M059J (cell line): ENCODE measurements at places on chromosomes 4 and X. TPM values are rescaled to one million over a fixed set of nuclear protein-coding genes. Genes with fewer than 3 reads are reported as not detected.

Gene PLAC8
- total RNA-seq, result 122 and 240 TPM in 2 replicates

Gene SLC16A2
- total RNA-seq, result 56.5 and 78.7 TPM in 2 replicates

Gene IQCM
- total RNA-seq, result not detected in 2 replicates

Gene ANXA10
- 0.17 and 0.66 TPM in 2 replicates for total RNA-seq

Gene RNF175
- total RNA-seq, result 1.2 TPM in 1 of 2 replicates, not detected in the other

Gene AR
- 2.7 and 4.2 TPM in 2 replicates for total RNA-seq

Gene RBM46
- total RNA-seq, result not detected in 2 replicates

Gene ENOX2
- 23.2 and 27.2 TPM in 2 replicates for total RNA-seq

Gene SPANXA2
- 157 and 162 TPM in 2 replicates for total RNA-seq

DNA sequence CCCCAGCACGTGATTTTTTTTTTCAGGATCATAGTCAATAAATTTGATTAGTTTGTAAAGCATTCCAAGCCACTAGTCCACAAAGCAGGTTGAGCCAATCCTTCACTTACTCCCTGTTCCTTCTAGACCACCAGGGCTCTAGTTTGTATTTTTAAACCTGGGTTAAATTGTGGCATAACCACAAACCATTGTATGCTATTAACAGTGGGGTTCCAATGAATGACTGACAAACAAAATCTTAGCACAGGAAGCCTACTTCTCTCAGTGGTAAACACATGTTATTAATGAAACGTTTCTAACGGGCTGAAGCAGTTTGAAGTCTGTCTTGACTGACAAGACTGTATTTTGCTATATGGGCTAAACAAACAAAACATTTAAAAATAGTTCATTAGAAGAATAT, 48.6 kb upstream of the GYPA start:
- DNase-seq, result no peak

- no peak for DNase-seq
Measured at GRCh38 chr4:118757761-118758251, 72.6 kb downstream of the METTL14 start.

- DNase-seq, result no peak
Measured at GRCh38 chr4:48090621-48091020, 43.4 kb downstream of the TXK start.

- no peak for DNase-seq
Measured at GRCh38 chrX:18039023-18039422, 177.9 kb upstream of the RAI2 start.

DNA sequence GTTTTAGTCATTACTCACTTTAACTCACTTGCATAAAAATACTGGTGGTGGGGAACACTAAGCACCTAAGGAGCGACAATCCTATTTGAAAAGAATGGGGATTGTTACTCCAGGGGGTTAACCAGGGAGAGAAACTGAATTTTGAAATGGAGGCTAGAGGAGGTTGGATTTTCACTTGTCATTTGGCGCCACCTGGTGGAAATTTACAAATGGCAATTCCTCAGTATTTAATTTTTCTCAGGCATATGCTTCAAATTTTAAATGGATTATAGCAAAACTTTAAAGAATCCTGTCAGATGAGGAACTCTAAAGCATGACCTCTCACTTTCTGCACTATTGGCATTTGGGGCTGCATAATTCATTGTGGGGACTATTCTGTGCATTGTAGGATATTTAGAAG, 2.7 kb upstream of the GEMIN8 start:
- peak; percentile 48 for DNase-seq

DNA sequence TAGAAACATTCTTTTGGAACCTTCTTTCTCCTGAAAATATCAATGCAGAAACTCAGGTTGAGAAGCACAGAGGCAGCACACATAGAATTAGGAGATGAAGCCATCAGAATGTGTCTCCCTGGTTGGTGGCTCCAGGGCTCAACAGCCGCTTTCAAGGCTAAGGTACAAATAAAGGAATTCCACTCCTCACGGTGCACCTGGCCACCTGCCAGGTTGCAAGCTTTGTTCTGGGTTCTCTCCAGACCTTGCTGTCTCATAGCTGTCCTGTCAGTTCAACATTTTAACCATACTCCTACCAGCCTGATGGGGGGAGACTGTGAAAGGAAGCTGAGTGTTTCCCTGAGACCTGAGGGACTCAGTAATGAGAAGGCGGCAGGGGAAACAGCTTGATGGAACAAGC, 96.3 kb upstream of the HPF1 start:
- no peak for DNase-seq

DNA sequence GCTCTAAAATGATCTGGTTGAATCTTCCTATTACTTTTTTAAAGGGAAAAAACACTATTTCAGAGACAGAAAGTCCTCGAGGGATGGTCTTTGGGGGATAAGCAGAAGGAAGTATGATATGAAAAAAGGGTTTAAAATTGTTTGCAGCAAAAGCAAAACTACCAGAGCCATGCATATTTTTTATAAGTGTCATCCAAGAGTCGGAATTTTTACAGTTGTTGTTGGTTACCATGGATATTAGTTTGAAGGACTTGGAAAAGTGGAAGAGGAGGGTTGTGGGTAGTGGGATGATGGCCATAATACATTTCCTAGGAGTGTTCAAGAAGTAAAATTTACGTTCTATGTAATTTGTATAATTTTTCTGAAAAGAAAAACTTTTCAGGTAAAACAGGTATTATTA, 134.4 kb downstream of the PCDH7 start:
- no peak for DNase-seq

DNA sequence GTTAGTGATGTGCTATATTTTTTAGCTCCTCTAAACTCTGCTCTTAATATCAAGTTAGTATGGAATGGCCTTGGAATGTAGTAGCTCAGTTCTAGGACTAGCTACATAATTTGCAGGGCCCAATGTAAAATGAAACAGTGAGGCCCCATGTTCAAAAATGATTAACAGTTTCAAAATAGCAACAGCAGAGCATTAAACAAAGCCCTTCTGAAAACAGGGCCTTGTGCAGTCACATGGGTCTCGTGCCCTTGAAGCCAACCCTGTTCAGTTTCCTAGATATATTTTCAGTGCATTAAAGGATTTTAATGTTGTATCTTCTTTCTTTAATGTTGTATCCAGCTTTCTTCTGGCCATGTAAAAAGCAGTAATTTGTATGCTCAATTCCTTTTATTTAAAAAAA, 82.1 kb downstream of the TASL start:
- DNase-seq, result no peak

GRCh38 chrX:74371425-74372222, 49.7 kb upstream of the SLC16A2 start:
- peak; percentile 50 for DNase-seq

DNA sequence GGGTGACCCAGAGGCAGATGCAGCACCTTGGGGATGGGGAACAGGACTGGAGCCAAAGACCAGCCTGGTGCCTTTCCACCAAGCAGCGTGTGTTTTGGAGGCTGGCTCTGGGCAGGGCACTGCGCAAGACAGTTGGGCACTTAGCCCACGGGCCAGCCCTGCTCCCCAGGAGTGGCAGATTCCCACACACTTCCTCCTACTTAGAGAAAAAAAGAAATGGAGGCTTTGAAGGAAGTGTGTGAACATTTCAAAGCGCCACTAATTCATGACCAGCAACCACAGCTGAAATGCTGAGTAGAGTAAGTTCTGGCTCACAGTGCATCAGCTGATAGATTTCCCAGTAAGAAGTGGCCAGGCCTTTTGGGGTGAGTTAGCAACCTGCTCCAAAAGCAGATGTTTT, 54.9 kb upstream of the LGI2 start:
- DNase-seq, result no peak

- DNase-seq, result no peak
Measured at GRCh38 chr4:189001283-189001970, 862.2 kb downstream of the TRIML1 start.

GRCh38 chr4:174524242-174524641, 2.0 kb upstream of the HPGD start:
- DNase-seq, result no peak

DNA sequence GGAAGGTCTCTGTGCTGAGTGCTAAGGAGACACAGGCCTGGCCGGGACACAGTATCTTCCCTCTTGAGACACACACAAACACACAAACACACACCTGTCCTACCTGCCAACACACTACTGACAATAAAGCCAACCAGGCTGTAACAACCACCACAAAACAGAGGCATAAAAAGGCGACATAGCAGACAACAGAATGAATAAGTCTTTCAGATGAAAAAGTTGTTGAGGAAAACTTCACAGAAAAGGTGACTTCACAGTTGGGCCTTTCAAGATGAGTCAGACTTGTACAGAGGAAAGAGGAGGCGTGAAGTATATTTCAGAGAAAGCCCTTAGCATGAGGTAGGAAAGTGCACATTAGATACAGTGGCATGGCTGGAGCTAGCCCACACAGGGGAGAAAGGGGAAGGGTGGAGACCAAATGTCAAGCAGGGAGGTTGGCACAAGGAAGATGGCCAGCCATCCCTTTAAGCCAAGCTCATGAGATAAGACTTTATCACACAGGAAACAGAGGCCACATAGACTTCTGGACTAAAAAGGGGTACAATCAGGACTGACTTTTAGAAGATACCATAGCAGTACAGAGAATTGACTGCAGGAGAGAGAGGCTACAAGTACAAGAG, 54.0 kb downstream of the SLC9A7 start:
- DNase-seq, result peak; percentile 60

- DNase-seq, result no peak
Measured at GRCh38 chrX:3748052-3748559, 34.7 kb upstream of the PRKX start.

GRCh38 chr4:187770345-187770744, 225.2 kb upstream of the ZFP42 start:
- peak; percentile 35 for DNase-seq

DNA sequence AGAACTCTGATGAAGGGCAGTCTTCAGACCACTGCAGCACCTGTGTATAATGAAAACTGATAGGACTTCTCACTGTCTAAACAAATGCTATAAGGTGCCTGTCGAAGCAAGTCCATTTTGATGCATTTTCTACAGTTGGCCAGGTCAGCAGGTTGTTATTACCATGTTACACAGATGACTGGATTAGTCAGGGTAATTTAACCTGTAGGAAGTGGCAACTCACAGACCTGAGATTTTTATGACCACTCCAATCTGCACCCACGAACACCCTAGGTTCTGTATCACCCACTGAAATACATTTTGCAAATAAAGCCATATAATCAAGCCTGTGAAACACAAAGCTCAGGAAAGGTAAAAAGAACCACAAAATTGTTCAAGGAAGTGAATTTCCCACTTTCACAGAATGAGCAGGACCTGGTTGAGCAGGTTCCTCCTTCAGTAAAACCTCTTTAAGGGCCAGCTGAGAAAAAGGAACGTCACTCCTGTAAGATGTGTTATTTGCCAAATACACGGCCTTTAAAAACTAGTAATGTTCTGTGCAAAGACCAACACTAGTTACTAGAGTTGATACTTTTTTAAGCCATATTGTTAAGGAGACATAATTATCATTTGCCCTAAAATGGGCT, 12.7 kb downstream of the MAML3 start:
- DNase-seq, result no peak

- DNase-seq, result peak; percentile 79
Measured at GRCh38 chrX:110561034-110561433, 202.4 kb downstream of the RTL9 start.

GRCh38 chr4:97330917-97331316, 812.4 kb downstream of the STPG2 start:
- no peak for DNase-seq

DNA sequence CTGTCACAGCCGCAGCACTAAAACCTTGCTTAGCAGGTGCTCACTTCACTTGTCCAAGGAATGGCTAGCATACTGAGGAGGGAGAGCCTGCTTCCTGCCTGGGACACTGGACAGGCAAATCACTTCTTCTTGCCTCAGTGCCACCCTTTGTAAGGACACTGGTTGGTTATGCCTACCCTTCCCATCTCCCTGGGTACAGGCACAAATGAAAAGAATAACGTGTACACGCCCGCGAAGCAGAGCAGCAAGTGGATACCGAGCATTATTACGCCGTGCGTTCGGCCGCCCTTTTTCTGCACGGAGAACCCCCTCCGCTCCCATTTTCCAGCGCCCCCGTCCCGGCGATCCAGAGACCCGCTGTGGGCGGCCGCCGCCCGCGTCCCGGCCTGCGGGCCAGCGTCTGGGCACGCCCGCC, 338 bp upstream of the KLHL2 start:
- peak; percentile 25 for DNase-seq

GRCh38 chr4:2572866-2573265, 36.4 kb downstream of the FAM193A start:
- DNase-seq, result no peak

DNA sequence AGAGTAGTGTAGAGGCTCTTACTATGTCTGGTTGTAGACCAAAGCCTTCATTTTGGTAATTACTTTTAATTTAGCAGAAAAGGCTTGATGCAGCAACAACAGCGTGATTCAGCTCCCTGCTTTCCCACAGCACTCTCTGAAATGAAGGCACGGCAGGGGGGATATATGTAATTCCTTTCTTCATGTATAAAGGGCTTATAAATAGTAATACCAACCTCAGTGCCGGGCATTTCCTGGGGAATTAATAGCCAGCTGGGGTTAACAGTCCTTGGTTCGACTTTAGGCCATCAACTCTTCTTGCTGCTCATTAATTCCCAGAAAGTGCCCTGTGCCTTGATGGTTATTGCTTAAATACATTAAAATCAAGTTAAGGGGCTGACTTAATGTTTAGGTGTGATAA, 669.0 kb downstream of the ZNF674 start:
- no peak for DNase-seq

- peak; percentile 9 for DNase-seq
Measured at GRCh38 chr4:154779362-154779947, 1.6 kb upstream of the RBM46 start.

DNA sequence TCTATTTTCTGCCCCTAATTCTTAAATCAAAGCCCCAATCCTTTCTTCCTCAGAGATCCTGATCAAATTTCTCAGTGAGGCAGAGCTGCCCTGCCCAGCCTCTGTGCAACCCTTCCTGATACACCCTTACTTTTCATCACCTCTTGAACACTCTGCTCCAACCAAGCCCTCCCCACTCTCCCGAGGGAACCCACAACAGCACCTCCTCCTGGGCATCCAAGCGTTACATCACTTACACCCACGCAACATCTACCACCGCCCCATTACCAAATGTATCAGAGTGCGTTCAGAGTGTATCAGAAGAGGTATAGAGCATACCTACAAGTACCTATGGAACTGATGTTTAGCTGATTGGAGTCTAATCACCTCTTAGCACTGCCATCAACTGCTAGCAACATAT, 186.5 kb downstream of the RAP1GDS1 start:
- no peak for DNase-seq

DNA sequence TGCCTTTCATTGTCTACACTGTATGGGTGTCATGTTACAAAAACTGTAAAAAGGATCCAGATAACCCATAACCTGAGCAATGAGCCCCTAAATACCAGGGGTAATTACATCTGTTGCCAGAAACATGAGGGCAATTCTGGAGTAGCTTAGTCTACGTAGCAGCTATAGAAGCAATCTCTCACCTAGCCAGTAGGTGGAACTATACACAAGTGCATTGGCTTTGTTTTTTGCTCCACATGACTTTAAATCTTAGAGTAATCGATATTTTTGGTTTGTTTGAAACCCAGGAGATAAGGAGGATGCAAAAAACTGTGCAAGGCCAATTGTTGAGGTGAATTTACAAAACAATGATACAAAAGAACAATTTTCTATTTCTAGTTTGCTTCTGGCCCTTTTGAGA, 57.5 kb downstream of the GPR82 start:
- peak; percentile 36 for DNase-seq

- DNase-seq, result peak; percentile 26
Measured at GRCh38 chr4:337932-338758, 531 bp downstream of the ZNF141 start.
